ENCODE measurements at places on chromosomes 4 and X.

DNA sequence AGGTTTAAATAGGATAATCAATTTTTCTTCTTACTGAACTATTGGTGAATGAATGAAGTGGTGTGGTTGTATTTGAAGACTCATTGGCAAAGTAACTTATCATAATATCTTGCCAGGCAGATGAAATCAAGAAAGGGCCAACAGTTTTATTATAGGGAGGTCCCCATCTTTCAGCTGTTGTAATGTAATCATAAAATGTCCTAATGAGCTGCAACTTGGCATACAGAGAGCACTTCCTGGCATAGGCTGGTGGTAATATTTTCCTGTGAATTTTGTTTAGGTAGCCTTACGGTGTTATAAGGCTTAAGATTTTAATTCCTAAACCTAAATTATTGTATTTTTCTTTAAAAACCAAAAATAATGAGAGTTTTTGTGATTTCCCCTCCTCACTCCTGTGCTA, 17.5 kb downstream of the FHIP1A start:
- no peak for DNase-seq

DNA sequence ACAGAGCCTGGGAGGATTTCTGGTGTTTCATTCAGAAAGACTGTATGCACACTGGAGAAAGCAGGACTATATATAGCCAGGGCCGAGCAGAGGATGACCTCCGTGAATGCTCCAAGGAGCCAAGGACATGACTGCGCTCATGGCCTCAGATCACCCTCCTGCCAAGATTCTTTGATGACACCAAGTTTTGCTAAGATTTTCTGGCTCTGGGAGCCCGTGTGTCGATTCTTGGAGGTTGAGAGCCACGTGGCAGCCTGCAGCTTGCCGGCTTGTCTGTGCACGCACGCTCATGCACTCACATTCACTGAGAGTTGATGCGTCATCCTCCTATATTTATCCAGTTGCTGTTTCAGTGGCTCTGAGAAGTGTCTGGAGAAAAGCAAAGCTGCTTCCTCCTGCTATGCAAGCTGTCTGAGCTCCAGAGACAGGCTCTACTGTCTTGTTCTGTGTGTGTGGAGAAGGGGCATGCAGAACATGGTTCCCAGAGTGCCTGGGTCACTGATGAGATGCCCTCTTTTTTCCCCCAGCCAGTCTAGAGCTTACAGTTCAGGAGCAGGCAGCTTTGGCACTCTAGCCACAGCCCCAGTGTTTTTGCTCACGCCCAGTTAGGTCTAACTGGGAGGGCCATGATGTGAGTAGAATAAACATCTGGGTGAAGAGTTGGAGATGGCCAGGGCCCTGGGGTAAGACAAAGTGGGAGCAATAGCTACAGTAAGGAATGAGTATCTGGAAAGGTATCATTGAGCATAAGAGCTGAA, 64.9 kb upstream of the SCOC start:
- no peak for DNase-seq

DNA sequence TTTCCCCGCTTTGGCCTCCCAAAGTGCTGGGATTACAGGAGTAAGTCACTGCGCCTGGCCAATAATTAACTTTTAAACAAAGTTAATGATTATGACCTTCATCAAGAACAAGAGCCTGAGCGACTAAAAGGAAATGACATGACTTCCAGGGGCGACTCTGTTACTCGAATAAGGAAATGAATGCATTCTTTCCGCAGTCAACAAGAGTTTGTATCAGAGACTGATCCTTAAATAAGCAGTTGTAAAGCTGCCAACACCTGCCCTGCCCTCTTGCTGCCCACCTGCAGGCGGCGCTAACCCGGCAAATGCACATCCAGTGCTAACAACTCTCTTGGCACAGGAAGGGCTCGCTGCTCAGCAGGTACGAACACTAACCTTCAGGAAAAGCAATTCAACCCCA, 27.3 kb downstream of the WDR1 start:
- no peak for DNase-seq

DNA sequence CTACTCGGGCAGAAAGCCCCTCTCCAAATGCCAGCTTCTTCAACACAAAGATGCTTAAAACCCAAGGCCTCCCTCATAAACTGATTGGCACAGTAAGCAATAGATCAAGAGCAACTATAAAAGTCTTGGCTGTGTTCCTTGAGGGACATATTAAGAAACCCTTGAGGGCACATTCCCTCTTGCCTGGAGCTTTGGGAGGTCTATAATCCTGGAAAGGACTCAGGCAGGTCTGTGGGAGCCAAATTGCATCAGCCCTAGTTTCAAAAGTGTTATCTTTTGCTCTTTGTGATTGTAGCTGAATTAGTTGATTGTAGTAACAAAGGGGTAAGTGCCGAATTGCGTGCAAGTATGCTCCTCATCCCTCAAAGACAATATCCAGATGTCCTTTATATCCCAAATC, 18.6 kb upstream of the SETD7 start:
- DNase-seq, result no peak

DNA sequence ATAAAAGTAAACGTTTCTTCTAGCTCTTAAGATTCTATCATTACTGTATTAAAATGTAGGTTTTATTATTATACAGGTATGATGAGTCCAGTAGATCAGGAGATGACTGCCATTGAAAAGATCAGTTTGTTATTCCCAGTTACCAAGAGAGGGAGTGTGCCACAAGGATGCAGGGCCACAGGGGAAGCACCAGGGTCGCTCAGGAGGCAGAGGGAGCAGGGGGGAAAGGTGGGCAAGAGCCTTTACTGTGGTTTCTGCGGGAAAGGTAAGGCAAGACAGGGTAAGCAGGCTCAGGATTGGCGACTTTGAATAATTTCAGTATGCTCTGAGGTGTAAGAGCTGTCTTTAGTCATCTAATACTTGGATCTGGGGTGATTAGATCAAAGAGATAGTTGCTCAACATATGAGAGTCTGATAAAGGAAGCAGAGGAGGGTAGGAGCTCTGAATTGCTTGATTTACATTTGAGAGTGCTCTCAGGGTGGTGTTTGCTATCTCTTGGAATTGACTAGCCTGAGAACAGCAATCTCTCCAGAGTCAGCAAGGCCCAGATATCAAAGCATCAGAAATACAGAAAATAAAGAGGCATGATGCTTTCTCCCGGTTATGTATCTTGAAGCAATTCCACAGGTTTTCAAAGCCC, 86.0 kb downstream of the NDST3 start:
- DNase-seq, result no peak

GRCh38 chrX:95754411-95754810, 930.2 kb upstream of the DIAPH2 start:
- no peak for DNase-seq

DNA sequence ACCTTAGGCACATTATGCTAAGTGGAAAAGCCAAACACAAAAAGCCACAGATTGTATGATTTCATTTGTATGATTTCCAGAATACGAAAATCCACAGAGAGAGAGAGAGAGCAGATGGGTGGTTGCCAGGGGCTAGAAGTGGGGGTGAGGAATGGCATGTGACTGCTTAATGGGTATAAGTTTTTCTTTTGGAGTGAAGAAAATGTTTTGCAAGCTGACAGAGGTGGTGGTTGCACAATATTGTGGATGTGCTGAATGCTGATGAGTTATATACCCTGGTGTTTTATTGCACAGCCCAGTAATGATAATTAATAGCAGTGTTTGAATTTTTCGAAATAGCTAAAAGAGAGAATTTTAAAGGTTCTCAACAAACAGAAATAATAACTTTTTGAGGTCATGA, 386.1 kb upstream of the HS3ST1 start:
- DNase-seq, result no peak

- no peak for DNase-seq
Measured at GRCh38 chr4:42445038-42445437, 47.8 kb downstream of the SHISA3 start.

- DNase-seq, result no peak
Measured at GRCh38 chrX:107153005-107153404, 34.4 kb upstream of the RBM41 start.

DNA sequence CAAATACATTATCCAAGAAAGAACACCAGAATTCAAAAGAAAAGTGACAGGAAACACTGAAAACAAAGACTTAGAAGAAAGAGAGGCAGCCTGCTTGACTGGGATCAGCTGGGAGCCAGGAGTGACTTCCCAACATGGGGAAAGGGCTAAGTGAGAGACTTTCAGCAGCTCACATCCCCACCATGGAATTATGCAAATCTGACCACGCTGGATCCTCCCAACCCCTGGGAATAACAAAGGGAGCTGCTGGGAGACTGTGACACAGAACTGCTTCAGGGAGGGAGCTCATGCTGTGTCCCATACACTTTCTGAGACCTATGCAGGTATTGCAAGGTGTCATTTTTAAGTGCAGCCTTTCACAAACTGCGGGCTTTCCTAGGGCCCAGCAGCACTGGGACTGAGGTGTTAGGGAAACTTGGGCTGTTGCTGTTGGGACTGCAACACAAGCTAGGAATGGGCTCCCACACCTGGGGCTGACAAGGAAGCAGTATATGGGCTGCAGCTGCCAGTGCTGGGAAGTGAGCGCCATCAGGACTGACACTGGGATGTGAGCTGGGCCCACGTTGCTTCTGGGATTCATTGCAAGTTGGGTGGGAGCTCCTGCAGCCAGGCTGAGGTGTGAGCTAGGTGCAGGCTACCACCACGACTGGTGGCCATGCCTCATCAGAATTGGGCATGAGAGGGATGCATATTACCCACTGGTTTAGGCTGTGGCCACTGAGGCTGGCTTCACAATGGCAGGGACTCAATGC, 139.1 kb downstream of the KDR start:
- no peak for DNase-seq

GRCh38 chr4:66906314-66906713, 639.0 kb downstream of the CENPC start:
- no peak for DNase-seq

DNA sequence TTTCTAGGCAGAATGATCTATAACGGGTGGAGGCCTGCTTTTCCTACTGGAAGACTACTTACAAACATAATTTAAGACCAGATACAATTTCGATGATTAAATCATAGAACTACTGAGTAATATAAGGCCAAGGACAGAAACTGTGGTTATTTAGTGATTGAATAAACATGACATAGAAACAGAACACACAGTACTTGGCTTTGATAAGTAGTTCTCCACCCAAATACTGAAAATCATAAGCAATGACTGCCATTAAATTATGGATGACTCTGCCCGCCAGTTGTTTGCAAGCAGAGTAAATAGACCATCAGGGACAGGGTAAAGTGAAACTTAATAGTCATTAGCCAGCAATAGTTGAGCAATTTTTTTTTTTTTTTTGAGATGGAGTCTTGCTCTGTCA, 17.2 kb upstream of the SMIM14 start:
- DNase-seq, result no peak

- DNase-seq, result no peak
Measured at GRCh38 chr4:36551697-36552214, 270.3 kb downstream of the DTHD1 start.

DNA sequence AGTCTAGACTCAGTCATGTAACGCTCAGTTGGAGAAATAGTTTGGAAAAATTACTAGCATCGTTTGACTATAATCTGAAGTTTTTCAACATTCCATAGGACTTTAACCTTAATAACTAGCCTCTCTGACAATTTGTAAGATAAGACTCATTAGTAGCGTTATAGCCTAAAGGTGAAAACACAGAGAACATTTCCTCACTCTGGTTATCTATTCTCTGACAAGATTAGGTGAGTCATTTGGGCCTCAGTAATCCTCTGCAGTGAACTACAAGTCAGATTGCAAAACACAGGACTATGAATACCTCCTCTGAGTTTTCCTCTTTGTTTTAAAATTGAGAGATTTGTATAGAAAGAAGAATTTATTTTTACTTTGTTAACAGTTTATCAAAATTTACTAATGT, 31.8 kb upstream of the PDLIM5 start:
- no peak for DNase-seq

- no peak for DNase-seq
Measured at GRCh38 chr4:73718375-73719373, 21.7 kb upstream of the CXCL8 start.

GRCh38 chrX:47854474-47854873, 17.8 kb downstream of the ZNF81 start:
- DNase-seq, result no peak

- no peak for DNase-seq
Measured at GRCh38 chrX:133350751-133351150, 64.5 kb downstream of the GPC4 start.

- DNase-seq, result no peak
Measured at GRCh38 chr4:148527571-148527970, 85.4 kb upstream of the NR3C2 start.

DNA sequence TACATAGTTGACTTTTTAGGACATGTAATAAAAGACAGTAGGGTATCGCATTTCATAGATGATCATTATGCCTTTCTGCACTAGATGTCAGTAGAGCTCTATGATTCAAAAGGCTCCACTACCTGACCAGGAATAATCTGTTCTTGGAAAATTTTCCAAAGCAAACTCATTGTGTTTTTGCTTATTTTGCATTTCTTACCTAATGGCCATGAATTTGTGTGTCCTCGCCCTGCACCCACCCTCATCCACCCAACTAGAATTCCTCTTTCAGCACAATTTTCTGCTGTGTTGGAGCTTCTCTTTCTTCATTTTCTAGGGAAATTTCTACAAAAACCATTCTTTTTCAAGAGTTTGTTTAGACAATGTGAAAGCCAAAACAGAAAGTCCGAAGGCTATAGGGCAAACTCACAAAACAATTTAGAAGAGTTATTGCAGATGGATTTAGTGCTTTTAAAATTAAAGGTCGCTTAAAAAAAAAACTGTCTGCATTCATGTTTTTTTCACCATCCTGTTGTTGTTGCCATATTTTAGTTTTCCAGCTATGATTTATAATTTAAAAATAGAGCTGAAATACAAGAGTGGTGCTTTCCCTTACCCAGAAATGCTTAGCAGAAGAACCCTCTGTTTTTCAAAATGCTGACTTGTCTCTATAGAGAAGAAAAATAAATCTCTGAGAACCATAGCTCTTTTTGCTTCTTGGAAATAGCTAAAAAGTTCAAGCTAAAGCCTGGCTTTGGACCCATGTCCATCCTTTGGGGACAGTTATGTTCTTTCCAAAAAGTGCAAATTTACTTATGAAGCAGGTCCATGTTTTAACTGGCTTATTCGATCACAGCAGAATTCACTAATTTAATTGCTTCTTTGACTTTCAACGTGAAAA, 183.7 kb downstream of the SPATA18 start:
- DNase-seq, result no peak

DNA sequence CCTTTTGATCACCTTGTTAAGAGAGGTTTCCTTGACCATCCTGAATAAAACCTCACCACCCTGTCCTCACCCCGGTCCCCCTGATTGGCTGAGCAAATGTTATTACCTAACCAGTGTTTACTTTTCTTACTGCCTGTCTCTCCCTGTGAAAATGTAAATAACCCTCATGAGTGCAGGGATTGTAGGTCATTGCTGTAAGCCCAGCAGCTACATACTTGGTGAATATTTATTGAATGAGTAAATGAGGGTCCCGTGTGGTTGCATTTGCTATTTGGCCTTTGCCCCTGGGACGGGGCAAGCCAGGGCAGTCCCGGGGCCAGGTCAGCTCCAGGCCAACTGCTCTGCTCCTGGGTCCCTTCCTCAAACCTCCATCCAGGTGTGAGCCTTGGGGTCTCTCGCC, 55.5 kb upstream of the CLCN4 start:
- no peak for DNase-seq

GRCh38 chr4:112673076-112673475, 36.1 kb downstream of the LARP7 start:
- DNase-seq, result no peak

GRCh38 chr4:81421346-81422218, 50.1 kb downstream of the RASGEF1B start:
- no peak for DNase-seq
